ENCODE measurements at places on chromosomes 16 and 17.

GRCh38 chr16:82340531-82340930, 170.5 kb upstream of the MPHOSPH6 start:
- no peak for DNase-seq

GRCh38 chr16:59385959-59386358, 651.8 kb upstream of the GOT2 start:
- no peak for DNase-seq

DNA sequence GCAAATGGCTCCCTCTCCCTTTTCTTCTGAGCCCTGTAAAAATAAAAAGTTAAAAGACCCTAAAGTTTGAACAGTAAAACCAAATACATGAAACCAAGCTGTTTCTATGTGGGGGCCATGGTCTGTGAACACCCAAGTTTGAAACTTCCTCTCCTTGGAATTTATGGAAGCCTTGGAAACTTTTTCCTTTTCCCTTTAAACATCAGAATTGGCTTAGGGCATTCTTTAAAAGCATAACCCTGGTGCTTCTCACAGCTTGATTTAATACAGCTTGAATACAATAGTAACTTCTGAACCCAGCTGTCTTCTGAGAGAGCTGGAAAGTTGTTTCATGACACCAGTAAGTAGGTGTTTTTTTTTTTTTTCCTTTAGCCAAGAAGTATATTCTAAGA, 26.5 kb downstream of the NKD1 start:
- no peak for DNase-seq

DNA sequence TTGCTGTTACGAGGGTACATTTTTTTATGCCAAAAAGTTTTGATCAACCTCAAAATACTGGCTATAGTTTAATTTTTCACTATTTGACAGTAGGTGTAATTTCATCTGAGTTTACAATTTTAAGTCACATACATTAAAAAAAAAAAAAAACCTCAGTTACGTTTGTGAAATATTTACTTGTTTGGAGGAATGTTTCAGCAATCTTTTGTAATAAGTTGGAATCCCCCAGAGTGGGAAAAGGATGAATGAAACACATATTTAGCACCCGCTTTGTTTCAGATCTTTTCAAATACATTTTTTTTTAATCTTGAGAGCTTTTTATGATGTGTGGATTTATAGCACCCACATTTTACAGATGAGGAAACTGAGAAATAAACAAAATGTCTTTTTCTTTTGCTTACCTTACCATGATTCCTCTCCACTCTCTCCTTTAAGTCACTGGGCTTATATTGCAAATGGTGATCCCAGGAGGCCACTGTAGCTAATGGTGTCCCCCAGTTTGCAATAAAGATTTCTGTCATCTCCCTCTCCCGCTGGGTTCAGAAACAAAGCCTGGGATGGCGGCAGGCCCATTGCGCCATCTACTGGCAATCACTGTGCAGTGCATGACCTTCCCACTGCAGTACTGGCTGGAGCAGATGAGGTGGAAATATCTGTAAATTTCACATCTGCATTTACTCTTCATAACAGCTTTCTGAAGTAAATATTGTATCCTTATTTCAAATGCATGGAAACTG, 27.7 kb downstream of the TBC1D3B start:
- peak; percentile 90 for DNase-seq

GRCh38 chr16:27366687-27367460, 35.1 kb upstream of the IL21R start:
- DNase-seq, result peak; percentile 14

- peak; percentile 48 for DNase-seq
Observed at GRCh38 chr17:28033972-28034714, 8.3 kb upstream of the NLK start.

- no peak for DNase-seq
Observed at GRCh38 chr16:30778549-30779244, 8.3 kb downstream of the ZNF629 start.

DNA sequence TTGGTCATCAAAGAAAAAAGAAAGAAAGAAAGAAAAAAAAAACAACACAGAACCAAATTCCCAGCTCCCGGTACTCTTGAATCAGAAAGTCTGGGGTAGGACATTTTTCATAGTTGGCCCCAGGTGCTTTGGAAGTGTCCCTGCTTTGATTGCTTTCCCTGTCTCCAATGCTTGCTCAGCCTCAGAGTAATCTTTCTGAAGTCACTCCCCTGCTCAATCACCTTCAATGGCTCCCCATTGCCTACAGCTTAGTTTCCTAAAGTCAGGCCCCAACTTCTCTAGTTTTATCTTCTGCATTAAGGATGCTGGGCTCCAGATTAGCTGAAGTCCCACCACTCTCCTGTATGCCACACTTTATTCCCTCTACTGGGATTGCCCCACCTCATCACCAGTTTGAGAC, 17.1 kb downstream of the CNGB1 start:
- no peak for DNase-seq

DNA sequence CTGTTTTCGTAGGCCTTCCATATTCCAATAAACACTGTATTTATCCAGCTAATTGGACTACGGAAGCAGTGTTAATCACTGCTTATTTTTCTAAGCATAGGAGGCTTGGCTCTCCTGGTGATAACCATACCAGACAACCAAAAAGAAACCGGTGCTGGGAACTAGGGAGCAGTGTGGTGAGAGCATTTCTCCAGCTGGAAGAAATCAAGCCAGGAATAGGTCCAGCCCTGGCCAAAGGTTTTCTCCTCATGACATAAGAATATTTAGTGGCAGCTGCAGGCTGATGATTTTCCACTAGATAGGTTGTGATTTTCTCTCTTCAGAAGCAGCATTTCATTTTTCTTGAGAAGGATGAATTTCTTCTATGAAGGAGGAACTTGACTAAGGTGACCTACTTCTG, 141.5 kb downstream of the TRIM37 start:
- DNase-seq, result no peak

DNA sequence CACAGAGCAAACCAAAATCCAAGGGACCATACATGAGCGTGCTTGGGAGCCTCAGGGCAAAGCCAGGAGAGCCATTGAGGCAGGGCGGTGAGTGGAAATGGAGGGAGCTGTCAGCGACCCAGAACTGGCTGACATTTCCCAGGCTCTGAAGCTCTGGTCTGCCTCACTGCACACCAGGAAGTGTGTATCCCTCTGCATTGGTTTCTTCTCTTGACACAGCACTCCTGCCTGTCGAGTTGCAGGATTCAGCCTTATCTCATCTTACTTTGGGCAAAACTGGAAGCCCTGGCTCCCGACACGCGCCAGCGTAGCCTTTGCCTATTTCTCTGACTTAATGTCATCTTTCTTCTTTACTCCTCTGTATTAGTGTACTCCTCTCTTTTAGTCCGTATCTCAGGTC, 144.7 kb upstream of the HS3ST3A1 start:
- DNase-seq, result no peak

DNA sequence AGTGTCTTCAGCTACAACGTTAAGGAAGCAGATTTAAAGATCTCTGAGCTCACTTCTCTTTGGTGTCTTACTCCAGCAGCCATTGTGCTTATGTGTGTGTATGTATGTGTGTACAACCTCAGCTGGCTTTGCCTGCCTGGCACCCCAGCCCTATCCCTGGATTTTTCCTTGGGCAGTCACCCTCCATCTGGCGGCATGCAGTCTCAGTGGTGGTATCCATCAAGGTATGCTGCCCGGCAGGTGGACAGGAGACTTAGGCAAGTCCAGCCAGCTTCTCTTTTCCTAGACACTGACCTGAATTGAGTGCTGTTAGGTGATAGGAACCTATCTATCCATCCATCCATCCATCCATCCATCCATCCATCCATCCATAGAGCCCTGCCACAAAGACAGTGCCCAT, 280.8 kb upstream of the CCL2 start:
- no peak for DNase-seq

- peak; percentile 94 for DNase-seq
Observed at GRCh38 chr16:85821390-85822135, 22.1 kb downstream of the COX4I1 start.

GRCh38 chr17:71023249-71024030, 854.1 kb downstream of the KCNJ2 start:
- DNase-seq, result no peak

- DNase-seq, result peak; percentile 67
Observed at GRCh38 chr16:72400257-72401083, 228.5 kb upstream of the PMFBP1 start.

DNA sequence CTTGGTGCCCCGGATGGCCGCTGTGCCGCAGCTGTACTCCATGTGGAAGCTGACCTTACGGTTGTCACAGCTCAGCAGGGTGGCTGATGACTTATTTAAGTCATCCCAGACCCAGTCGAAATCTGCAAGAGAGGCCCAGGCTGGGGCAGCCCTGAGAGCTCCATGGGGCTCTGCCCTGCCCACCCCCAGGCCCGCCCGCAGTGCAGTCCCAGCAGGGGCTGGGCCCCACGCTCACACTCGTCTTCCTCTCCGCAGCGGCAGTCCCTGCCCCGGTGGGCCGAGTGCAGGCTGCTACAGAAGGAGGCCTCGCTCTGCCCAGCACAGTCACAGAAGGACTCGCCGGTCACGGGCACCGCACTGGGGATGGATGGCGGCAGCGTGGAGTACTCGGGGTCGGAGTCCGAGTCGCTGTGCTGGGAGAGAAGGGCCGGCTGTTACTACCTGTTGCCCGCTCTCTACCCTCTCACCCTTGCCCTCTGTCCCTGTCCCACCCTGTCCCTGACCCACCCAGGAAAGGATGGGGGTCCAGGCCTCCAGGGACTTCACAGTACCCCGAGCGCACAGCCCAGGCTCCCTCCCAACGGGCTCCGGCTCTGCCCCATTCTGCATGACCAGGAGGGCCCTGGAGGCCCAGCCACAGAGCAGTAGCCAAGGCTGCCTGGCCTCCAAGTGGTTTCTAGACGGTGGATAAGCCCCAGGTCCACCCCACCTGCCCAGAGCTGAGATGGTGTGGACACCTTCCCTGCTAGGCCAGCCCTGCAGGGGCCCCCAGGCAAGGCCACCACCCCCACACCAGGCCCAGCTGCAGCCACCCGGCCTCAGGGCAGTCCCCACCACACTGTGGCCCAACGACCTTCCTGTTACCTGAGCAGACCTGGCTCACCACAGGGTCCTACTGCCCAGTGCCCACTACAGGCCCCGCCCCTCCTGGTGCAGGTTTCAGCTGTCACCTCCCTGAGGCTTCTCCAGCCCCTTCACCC, 3.9 kb downstream of the SPSB3 start:
- DNase-seq, result no peak

- DNase-seq, result no peak
Observed at GRCh38 chr16:76985392-76986045, 205.5 kb upstream of the MON1B start.

- DNase-seq, result no peak
Observed at GRCh38 chr17:4786516-4786915, 352 bp upstream of the VMO1 start.

- DNase-seq, result no peak
Observed at GRCh38 chr17:6444571-6445335, 498 bp downstream of the PIMREG start.

DNA sequence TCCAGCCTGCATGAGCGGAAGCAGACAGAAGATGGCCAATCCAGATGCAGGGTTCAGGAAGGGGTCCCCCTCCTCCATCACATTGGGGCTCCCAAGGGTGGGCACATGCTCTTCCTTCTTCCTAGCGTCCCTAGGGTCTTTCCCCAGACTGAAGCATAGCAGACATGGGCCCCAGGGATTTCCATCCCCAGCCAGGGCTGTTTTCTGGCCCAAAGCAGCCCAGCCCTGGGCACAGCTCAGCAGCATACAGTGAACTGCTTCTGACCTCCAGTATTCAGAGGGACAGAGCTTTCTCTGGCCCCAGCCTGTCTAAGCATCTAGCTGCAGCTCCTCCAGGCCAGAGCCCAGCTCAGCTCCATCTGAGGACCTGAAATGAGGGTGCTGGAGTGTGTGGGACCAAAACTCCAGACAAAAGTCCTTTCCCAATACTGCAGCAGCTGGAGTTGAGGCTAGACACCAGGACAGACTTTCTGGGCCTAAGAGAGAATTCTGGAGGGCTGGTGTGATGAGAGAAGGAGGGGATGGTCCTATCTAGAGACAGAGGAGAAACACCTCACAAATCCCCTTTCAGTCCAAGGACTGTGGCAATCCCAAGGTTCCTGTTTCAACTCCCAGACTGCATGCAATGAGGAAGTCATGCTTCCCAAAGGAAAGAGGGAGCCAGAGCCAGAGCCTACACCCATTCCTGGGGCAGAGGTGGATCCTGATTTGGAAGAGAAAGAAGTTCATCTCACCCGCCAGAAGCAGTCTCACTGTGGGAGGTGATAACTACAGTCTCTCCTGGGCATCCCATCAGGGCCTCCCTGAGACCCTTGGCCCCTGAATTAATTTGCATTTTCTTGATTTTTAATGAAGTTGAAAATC, 4.5 kb upstream of the FOXN1 start:
- no peak for DNase-seq
